ENCODE measurements at places on chromosomes 7 and 10.

- DNase-seq = no peak
These were observed 16.8 kb downstream of the MACC1 start for GRCh38 chr7:20200361-20200760.

GRCh38 chr7:138000081-138000701 lies 1.7 kb downstream of the CREB3L2 start:
- DNase-seq = peak; percentile 97

DNA sequence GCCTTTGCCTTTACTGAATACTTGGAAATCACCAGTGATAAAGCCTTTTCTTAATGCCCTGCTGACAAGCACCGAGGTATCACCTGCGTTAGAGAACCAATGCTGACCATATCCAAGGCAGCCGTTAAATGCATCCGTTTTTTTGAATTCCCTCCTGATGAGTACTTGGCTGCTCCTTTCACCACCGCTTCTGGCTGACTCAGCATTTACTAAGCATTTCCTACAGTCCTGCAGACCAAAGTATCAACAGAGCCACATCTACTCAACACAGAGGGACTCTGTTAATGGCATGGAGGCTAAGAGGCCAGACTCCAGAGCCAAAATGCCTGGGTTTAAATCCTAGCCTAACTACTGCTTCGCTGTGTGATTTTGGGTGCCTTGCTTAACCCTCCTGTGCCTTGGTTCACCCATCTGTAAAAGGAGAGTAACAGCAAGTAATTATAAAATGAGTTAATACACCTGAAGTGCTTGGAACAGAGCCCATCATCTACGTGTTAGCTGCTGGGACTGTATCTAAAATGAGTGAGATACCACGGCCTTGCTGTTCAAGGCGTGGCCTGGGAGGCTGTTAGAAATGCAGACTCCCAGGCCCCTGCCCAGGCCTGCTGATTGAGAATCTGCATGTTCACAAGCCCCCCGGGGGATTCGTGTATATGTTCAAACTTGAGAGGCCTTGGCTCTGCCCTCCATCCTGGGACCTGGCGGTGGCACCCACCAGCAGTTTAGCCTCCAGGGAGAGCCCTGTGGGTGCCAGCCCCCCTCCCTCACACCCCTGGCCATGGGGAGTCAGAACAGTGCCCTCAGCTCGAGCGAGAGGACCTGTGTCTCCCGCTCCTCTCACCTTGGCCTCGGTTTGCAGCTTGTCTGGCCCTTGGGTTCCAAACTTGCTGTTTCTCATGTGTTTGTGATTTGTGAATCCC lies 30.8 kb upstream of the EFCAB10 start:
- peak; percentile 7 for DNase-seq

- DNase-seq = peak; percentile 33
These were observed 27.7 kb downstream of the PPP2R2D start for GRCh38 chr10:131928248-131929095.

GRCh38 chr7:67478066-67478465 lies 481.4 kb downstream of the TYW1 start:
- no peak for DNase-seq

DNA sequence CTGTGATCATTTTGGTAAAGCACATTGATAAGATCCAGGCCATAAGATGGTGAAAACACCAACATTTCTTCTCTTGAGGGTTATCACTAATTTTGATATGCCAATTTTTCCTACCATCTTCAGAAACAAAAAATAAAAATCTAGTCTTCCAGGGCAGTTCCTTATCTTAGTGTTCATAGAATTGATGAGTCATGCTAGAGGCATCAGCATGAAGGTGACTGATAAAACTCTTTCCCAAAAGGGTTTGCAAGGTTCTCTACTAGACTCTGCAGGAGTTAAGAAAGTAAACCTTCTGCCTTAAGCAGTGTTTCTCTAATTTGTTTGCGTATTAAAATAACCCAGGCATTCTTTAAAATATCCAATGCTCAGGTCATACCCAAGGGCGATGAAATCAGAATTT lies 483.1 kb upstream of the CNTNAP2 start:
- no peak for DNase-seq

DNA sequence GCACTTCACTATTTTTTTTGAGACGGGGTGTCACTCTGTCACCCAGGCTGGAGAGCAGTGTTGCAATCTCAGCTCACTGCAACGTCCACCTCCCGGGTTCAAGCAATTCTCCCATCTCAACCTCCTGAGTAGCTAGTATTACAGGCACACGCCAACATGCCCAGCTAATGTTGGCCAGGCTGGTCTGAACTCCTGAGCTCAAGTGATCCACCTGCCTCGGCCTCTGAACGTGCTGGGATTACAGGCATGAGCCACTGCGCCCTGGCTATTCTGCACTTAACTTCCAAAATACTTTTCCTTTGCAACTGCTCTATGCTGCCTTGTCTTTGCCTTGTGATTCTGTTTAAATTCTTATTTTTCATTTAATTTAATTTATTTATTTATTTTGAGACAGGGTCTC lies 67.0 kb upstream of the ZNF479 start:
- DNase-seq = no peak

- no peak for DNase-seq
These were observed 36.0 kb downstream of the MYOF start for GRCh38 chr10:93445978-93446720.

- no peak for DNase-seq
These were observed 161.7 kb downstream of the SVIL start for GRCh38 chr10:29473087-29473356.

GRCh38 chr7:83211685-83212084 lies 49.0 kb upstream of the PCLO start:
- DNase-seq = no peak
